ENCODE measurements at places on chromosomes 12 and 14.

DNA sequence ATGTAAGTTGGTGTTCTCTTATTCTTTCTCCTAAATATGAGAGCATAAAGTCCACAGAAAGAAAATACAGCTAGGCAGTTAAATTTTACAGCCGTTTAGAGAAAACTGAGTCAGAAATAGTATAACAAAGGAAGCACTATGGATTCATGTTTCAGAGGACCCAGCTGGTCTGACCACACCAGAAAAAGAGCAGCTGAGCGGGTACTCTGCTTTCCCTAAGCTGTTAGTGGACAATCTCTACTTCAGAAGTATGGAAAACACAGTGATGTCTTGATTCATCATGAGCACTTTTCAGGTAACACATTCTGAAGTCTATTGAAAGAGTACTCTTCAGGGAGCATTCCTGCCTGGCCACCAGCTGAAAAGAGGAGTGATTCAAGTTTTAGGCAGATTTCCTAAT, 12.4 kb downstream of the PPM1H start:
- DNase-seq = no peak

DNA sequence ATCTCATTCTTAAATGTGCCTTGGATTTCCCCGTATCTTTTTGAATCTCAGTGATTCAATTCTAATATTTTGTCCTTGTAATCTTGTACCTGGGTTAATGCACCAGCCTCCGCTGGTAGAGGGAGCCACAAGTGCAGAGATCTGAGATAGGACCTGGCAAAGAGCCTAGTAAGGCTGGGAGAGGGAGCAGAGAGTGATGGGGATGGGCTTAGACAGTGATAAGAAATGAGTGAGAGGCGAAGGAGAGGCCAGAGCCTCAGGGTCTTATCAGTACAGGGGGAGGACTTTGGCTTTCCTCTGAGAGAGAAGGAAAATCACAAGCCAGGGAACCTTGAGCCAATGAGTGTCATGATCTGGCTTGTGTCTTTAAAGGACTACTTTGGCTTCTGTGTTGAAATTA, 30.5 kb upstream of the LMNTD1 start:
- DNase-seq = no peak

GRCh38 chr12:67067453-67068203, 201.5 kb upstream of the CAND1 start:
- no peak for DNase-seq

DNA sequence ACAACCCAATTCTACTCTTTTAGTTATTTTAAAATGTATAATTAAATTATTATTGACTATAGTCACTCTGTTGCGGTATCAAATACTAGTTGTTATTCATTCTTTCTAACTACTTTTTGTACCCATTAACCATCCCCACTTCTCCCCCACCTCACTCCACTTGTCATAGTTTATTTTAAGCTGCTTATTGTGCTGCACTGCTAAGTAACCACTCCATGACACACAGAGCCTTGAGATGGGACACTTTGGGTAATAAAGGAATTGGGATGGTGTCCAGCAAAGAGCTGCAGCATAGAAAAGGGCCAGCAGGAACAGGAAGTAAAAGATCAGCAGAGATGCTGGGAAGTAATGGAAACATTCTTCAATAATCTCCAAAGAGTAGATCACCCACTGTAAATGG, 123.0 kb downstream of the RPS29 start:
- DNase-seq = no peak

DNA sequence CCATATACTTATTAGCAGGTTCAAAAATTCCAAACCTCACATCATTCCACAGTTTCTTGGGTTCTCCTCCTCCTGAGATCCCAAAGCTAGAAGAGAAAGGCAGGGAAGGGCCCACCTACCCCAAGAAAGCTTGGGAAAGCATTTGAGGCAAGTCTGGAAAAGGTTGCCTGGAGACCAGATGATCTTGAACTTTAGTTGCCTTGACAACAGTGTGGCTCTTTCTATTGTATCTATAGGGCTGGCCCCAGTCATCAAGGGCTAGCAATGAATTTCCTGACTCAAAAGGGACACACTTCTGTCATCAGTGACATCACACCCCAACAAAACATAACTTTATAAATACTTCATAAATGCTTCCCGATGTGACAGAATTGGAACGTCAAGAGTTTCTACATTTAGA, 40.0 kb downstream of the ZFYVE1 start:
- no peak for DNase-seq

DNA sequence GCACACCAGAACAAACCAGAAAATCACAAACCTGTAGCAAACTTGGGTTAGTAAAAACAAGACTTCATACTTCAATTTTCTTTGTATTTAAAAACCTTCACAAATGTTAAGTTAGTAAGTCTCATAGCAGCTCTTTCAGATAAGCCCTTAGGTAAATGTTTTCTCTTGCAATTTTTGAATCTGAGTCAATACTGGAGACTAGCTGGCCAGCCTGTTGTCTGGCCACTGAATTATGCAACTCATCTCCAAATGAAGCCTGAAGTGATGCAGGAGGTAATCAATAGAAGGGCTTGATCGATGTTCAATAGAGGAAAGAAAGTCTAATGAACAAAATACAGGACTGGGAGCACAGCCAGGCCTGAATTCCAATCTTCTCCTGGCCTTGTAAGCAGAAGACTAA, 465.2 kb downstream of the LRIG3 start:
- DNase-seq = no peak

DNA sequence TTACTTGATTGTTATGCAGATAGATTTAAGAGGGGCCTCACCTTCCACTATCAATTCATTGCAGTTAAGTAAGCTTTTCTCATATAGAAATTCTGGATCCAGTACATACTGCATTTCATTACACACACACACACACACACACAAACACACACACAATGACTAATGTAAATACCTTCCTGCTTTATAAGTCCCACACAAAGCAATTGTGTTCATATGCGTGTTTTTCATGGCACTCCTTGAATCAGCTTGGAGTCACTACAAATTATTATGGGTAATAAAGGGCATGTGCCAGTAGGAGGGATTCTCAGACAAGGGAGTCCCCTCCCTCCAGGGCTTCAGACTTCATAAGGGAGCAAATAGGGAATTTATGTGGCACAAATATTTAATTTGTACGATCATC, 4.5 kb downstream of the MIPOL1 start:
- DNase-seq = no peak

DNA sequence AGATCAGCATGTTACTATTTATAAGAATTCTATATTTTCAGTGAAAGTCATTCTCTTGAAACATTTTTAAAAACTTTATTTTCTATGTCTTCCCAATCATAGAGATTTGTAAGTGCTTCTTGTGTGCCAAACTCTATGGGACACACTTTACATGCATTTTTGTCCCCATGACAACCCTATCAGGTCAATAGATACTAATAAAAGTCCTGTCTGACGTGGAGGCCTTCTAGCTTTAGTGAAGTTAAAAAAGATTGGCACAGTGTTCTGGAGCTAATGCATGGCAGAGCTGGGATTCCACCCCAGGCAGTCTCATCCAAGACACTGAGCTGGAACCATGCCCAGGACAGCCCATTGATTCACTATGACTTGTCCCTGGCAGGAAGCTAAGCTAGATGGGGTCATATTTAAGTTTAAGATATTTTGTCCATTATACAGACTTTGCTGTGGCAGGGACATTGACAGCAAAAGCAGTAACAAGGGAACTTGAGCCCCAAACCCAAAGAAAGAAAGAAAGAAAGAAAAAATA, 28.1 kb downstream of the TTC6 start:
- DNase-seq = no peak

- DNase-seq = no peak
These were observed 111.5 kb downstream of the SRGAP1 start for GRCh38 chr12:63955831-63956666.

GRCh38 chr14:105019861-105020814, 745 bp downstream of the CDCA4 start:
- DNase-seq = peak; percentile 20

GRCh38 chr14:63996625-63997220, 143.9 kb downstream of the SYNE2 start:
- no peak for DNase-seq

DNA sequence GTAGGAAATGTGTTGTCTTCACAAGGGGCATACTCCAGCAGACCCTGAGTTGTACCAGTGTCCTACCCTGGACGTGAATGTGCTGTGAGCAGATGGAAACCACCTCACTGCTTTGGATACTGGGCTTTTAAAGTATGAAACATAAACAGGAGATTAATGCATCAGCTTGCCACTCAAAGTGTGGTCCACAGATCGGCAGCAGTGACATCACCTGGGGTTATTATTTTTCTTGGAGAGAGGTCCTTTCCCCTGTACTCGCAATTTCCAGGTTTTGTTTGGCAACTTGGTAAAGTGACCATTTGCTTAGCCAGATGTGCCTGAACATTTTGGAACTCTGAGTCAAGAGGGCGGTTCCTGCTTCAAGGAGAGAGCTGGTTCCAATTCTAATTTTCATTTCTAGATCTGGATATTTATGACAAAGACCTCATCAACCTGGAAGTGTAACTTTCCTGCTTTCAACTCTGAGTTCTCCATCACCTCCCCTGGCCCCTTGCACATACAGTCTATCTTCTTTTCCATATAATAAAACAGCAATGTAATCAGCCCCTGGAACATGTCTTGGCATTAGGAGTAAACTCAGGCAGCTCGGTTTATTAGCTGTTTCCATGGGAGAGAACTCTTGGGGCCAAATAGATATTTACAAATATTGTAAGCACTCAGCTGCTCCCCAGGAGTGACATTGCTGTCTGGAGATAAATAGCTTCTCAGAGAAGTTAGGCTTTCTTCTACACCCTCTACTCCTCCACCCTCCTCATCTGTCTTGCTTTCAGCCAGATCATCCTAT, 237.0 kb upstream of the TBX3 start:
- DNase-seq = no peak

DNA sequence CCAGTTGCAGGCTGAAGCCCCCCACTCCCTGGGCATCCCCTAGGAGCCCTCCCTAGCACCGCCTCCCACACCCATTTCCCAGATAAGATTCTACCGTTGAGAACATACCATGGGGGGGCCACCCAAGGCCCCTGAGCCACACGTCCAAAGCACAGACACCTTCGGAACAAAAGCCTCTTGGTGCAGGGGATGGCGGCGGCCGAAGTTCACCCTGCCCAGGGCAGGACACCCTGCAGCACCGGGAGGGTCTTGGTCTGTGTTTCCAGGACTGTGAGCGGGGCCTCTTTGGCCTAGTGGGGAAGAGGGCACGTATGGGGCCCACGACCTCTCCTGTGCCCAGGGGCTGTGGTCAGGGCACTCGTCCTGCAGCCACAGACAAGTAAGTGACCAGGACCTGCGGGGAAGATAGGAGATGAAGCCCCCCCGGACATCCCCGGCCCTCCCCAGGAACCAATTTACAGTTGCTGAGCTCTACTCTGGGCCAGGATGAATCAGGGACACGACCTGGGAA, 154.3 kb upstream of the C14orf180 start:
- no peak for DNase-seq

DNA sequence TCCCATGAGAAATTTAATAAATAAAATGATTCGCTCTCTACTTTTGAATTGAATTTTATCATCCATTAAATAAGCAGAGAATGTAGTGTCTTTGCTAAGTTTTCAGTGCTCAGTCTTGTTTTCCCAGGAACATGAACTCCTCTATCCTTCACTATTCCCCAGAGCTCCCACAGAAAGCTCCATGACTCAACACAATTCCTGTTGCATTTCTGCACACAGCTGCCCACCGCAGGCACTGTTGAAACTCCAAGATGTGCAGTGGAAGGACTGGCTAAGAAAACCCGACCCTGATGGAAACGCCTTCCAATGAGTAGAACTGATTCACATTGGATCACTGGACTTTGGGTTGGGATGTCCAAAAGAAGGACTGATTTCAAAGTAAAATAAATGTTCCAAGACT, 202.4 kb upstream of the AMIGO2 start:
- no peak for DNase-seq

DNA sequence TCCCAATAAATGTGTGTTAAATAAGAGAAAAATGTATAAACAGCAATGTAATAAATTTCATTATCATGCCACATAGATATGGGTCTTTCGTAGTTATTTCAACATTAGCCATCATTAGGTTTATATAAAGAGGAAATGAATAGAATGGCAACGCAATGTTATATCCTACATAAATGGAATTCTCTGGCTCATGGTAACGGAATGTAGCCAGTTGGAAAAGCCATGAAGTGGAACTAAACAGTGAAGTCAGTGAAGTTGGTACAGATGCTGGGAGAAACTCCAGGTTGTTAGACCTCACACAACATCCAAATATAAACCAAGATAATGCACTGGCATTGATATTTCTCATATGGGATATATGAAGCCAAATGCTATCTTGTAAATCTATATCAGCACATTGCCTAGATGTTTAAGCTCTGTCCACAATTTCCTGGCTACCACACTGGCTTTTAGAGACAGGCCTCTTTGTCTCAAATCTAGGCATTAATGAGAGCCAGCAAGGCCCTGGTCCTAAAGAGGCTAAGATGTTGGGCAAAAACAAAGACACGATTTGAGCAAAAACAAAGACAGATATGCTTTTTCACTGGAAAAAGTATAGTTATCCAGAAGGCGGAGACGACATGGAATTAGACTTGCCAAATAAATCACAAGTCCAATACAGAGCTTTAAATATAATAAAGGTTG, 861.0 kb downstream of the RPS29 start:
- no peak for DNase-seq

DNA sequence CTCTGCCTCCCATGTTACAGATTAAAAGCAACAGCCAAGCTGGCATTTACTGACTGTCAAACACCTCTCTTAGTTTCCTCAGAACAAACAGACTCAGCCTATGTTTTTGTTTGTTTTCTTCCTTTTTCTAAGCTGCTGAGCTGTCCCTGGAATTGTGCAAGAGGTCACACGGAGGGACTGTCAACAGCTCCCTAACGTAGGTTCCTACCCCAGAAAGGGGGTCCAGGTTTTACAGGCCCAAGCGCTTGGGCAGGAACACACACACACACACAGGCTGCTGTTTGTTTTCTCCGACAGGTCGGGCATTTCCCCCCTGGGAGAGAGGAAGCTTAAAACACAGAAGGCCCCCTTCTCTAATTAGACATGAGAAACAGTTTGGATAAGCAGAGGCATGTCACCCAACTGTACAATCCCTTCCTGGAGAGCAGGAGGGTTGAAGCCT, 739.6 kb upstream of the TBX3 start:
- DNase-seq = no peak

DNA sequence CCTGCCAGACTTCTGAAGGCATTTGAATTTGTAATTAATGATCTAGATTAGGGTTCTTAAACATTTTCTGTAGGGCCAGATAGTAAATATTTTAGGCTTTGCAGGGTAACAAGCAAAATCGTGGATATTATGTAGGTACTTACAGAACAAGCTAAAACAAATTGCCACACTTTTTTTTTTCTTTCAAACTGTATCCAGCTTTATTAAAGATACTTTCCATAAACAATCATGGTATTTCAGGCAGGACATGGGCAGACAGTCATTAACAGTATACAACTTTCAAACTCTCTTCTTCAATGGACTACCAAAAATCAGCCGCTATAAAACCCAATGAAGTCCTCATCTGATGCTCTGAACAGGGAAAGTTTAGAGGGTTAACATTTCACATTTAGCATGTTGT, 9.6 kb downstream of the TRMT5 start:
- DNase-seq = no peak
